Stimulated activated CD8-positive, alpha-beta memory T cell treated with anti-CD3 and anti-CD28 coated beads, Interleukin-4, amount 100 ng/mL, for 4 hours (primary cell): ENCODE measurements at places on chromosomes 7 and 10.

- no peak for DNase-seq
These were observed 70.4 kb upstream of the HECTD2 start for GRCh38 chr10:91339729-91340128.

- DNase-seq = no peak
These were observed 21.0 kb downstream of the GNA12 start for GRCh38 chr7:2823130-2823529.

- no peak for DNase-seq
These were observed 11.9 kb downstream of the CYTH3 start for GRCh38 chr7:6260291-6261187.

GRCh38 chr10:132463333-132464255, 66.6 kb downstream of the PWWP2B start:
- no peak for DNase-seq

DNA sequence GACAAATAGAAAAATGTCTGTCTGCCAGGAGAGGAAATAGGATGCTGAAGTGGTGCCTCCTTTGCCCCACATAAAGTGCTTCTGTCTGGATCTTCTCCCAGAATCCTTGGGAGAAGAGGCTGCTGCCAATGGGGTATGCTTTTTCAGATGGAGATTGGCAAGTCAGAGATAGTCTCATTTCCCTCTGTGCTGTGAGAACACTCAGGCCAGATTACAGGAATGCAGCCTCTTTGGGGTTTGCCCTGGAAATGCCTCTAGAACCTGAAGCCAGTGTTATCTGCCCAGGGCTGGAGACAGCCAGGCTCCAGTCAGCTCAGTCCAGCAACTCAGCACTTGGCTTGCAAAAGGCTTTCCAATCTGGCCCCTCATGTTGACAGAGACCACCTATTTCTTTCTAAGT, 119.1 kb upstream of the PHYHIPL start:
- no peak for DNase-seq

GRCh38 chr7:37007691-37008090, 283.4 kb upstream of the AOAH start:
- no peak for DNase-seq

- DNase-seq = no peak
These were observed 172.3 kb downstream of the AUTS2 start for GRCh38 chr7:69770613-69771012.

DNA sequence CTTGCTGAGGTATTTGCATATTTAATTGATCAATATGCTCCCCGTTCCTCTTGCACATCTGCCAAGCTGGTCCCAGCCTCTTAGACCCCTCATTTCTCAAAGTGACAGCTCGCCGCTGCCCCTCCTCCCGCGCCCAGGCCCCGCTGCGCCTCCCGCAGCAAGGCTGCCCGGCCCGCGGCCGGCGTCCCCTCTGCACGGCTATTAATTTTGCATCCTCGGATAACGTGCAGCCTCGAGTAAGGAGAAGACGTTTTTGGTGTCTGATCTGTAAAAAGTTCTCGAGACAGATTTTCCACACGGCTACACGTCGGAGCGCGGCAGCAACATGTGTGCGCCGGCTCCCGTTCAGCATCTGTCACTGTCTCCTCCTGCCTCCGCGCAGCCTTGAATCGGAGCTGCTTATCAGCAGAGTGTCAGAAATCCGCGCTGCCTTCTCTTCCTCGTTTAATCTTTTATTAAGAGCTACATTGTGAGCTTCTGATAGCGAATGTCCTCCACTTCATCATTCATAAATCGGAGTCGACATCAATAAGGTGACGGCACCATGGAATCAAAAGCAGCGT, 65.3 kb downstream of the EBF3 start:
- no peak for DNase-seq

GRCh38 chr7:74291535-74291934, 2.3 kb downstream of the CLIP2 start:
- no peak for DNase-seq

DNA sequence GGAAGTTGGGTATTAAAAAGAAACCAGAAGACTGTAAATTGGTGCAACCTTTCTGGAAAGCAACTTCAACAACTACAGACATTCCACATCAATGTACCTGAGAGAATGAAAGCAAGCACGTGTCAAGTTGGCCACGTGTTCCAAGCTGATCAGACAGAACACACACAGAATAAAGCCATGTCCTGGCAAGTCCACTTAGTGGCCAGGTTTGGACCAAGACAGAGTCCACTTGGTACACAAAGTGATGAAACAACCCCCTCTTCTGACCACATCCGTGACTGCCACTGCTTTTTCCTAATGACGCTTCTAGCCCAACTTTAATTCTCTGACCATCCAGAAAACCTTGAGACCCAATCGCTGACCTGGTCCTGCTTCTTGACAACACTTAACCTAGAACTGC, 109.4 kb downstream of the ABLIM1 start:
- no peak for DNase-seq

DNA sequence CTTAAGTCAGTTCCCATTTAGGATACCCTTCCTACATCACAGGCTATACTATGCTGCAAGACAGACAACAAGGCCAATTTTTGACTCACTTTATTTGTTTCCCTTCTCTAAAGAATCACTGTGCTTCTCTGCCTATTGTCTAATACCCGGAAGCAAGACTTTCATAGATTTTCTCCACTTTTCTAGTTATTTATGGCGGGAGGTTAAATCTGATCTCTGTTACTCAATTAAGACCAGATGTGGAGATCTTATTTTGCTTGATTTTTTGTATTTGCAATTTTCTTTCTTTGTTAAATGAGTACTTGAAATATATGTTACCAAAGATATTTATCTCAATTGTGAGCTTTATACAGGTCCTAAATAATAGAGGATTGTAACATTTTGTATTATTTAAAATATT, 511.5 kb downstream of the ATRNL1 start:
- no peak for DNase-seq

DNA sequence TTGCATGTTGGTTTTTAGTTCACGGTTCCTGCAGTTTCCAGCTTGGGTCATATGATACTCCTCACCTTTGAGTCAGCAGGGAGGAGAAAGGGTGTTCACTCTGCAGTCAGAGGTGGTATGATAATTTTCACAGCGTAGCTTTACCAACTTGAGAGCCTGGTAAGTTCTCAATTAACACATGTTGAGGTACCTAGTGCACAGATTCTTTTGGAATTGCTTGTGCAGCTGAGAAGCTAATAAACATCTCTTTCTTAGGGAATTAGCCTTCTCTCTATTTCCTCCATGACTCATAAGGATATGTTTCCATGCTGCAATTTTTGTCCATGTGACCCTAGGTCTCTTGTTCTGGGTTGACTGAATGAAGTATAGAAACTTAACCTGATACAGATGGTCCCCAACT, 166.6 kb downstream of the KIF20B start:
- no peak for DNase-seq

DNA sequence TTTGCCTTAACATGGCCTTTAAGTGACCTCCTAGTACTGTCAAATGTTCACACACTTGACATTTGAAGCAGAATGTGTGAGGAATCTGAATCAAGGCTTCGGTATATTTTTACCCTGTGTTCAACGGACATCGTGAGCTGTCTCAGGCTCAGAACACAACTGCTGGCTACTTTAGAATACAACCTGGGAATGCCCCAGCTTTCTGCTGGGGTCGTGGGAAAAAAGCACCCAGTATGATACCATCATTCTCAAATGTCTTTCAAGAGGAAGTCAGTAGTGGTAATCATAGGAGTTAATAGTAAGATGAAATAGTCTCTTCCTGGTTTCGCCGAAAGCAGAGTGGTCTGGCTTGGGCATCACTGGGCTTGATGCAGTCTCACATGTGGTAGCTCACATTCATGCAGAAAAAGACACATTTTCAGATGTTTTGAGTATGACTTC, 67.2 kb downstream of the CREB5 start:
- DNase-seq = no peak

GRCh38 chr10:72759584-72759983, 67.6 kb downstream of the MCU start:
- DNase-seq = no peak

DNA sequence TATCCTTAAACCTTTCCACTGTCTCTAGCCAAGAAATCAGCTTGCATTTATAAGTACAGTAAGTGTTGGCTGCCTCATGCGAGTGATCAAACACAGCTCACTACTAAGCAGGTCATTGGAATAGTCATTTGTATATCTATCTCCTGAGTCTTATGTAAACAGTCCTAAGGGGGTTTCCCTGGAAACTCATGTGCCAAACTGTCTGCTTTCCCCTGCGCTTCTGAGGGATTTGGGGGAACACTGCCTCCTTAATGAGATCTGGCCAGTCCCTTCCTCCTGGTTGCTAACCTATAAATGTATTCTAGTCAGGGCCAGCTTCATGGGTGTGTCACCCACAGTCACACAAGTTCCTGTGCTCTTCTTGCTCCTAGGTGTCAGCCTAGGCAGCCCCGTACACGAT, 133.1 kb downstream of the CD36 start:
- DNase-seq = no peak

- DNase-seq = no peak
These were observed 251.6 kb downstream of the USP6NL start for GRCh38 chr10:11359869-11360268.

DNA sequence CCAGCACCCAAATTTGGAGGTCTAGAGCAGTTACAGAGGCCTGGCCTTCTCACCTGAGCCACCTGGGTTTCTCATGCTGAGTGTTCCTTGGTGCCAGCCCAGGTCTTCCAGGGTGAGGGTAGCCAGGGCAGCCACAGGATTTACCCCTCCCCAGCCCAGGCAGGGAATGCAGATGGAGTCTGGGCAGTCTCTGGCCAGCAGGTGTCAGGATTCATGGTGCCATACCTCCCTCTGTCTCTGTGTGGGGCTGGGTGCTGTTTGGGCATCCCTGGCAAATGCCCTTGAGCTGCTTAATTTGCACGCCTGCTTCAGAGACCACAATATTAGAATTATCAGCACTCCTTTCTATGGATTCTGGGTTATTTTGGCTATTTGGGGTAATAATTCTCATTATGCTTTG, 246.7 kb downstream of the GFRA1 start:
- no peak for DNase-seq

GRCh38 chr10:974038-974784, 14.0 kb upstream of the GTPBP4 start:
- DNase-seq = no peak

DNA sequence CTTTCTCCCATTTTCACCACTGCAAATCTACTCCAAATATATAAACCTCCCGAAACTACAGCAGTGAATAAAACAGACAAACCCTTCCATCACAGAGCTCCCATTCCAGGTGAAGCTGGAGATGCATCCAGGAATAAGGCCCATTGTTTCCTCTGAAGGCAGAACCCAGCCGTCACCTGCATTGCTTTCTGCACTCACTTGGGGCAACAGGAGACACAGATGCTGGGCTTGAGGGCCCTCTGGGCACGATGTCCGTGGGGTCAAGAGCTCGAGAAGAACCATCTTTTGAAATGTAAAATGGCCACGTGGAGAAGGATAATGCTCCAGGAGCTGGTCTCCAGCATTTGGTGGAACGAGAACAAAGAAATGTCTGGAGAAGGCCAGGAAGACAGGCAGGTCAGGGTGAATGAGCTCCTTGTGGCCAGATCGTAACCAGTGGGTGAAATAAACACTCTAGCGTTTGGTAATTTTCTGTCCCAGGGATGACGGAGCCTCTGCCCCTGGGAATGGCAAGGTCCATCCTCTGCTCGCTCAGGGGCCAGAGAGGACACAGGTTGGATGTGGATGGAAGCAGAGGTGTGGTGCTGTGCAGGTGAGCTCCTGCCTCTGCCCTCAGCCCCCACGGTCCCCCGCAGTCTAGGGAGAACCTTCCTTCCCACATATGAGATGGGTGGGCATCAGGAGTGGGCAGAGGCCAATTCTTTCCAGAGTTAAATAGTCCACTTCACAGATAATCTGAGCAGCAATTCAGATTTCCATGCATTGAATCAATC, 556.1 kb downstream of the DNAJB6 start:
- DNase-seq = no peak

DNA sequence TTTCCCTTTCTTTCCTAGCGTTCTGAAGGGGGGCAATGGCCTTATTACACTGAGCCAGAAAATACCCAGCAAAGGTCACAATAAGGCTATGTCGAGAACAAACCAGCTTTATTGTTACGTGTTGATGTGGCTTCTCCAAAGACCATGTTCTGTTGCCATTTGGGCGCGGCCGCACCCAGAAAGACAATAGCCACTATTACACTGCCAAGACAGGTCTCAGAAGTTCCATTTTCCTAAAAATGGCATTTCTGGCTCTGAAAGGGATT, 77.8 kb downstream of the PROSER2 start:
- no peak for DNase-seq

DNA sequence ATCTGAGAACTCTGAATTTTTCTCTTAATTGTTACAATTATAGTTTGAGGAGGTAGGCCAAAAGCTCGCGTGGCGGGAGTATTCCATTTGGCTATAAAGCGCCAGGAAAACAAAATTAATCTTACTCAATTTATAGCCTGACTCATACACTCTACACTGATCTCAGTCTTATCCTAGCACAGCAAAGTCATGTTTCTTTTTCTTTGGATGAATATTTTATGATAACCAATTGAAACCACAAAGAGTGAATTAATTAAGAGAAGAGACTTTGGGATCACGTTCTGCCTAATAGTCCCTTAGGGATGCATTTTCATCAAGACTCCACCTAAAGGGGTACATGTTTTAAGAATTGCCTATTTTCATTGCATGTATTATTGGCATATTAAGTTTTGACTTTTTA, 420.8 kb downstream of the HGF start:
- DNase-seq = no peak

GRCh38 chr10:122295451-122295809, 24.3 kb downstream of the BTBD16 start:
- no peak for DNase-seq

DNA sequence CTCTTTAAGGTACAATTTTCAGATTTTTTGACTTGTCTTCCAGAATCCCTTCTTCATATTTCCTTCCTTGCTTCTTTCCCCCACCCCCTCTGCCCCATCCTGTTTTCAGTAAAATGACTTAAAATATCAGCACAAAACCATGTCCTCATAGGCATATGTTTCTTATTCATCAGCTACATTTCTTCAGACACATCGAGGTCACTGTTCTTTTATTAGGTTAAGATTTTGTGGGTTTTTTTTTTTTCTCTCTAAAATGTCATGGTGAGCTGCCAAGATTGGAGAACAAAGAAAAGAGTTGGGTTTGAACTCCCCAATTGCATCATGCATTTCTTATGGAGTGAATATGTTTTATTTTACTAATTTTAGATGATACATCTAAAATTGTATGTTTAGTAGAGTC, 35.8 kb downstream of the LAMB4 start:
- DNase-seq = no peak

GRCh38 chr10:110433740-110434139, 64.0 kb upstream of the DUSP5 start:
- DNase-seq = no peak
